ENCODE measurements at places on chromosomes 3 and 15. TPM values are rescaled to one million over a fixed set of nuclear protein-coding genes. Genes with fewer than 3 reads are reported as not detected.
A peak's percentile ranks its signal among the peaks of the same experiment; 100 is the strongest.

Gene KIF9
- 22.1 TPM for total RNA-seq

Gene LMLN
- 5.8 TPM for total RNA-seq

Gene CYP1A2
- not detected for total RNA-seq

- no peak for DNase-seq
Measured at GRCh38 chr15:79282371-79283251, at the start of gene ANKRD34C. TSS of gene ANKRD34C (plus strand) at chr15:79282722. CDS start at chr15:79293285, 10,563 bp downstream.

Gene GOLGA6A
- total RNA-seq: not detected

DNA sequence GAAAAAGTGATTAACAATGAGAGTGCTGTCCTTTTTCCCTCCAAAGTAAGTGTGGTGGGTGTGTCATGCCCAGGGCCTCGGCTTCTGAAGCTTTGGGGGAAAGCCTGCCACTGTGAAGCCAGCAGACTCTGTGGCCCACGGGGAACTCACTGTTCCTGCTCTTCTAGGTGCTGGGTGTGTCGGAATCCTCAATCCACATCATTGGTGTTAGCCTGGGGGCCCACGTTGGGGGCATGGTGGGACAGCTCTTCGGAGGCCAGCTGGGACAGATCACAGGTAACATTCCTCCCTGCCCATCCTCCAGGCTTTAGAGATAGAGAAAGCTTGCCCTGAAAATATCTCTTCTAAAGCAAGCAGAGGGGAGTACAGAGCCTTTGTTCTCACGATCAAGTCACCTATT lies 11.6 kb downstream of the PLA1A start:
- DNase-seq: no peak

Gene CASR
- not detected for total RNA-seq

Gene GOLGA8T
- not detected for total RNA-seq

DNA sequence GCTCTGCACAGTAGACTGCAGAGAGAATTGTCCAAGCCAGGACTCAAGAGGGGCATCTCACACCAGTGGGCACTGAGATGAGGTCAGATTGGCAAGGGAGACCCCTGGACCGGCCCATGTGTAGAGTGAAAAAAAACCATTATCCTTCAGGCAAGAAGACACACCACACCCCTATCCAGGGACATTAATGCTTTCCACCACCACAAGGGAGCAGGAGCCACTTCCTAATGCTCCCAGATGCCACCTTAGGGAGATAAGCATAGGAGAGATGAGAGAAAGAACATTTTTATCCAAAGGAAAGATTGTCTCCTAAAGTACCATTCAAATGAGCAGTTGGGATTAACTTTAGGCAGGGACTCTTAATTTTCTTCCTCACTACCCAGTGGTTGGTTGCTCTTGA lies 109.6 kb upstream of the PTX3 start:
- DNase-seq: no peak

- DNase-seq: no peak
Measured at GRCh38 chr3:38576131-38576525, 73.4 kb downstream of the SCN5A start.

- DNase-seq: no peak
Measured at GRCh38 chr3:107813026-107813425, 277.8 kb downstream of the CD47 start.

DNA sequence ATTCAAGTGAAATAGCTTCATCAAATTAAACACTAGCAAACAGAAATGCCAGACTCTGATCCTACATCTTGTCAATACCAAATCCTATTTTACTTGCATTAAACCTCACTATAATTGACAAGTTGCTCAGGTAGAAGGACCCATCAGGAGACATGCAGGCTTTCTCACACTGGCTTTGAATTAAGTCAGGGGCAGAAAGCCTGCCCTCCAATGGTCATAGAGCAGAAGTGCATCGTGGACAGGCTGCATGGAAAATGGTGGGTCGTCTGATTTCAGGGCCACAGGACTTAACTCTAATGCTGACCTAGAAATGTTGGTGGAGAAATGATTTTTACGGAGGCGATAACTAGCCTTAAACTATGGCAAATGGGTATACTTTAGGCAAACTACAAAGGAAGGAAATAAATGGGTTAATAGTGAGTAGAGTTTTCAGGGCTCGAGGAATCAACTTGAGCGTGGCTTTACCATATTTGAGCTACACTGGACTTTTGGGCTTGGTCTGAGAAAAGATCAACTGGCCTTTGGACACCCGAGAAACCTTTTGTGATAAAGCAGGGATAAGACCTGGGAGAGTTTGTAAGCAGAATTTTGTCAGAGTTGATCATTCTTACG lies 283.9 kb downstream of the GRM7 start:
- DNase-seq: no peak

Gene GUCA1C
- total RNA-seq: not detected

- DNase-seq: peak; percentile 48
Measured at GRCh38 chr15:78415284-78415683, 22.7 kb upstream of the IREB2 start.

Gene SEMA5B
- not detected for total RNA-seq

GRCh38 chr3:30426293-30426993 lies 180.0 kb upstream of the TGFBR2 start:
- DNase-seq: no peak

DNA sequence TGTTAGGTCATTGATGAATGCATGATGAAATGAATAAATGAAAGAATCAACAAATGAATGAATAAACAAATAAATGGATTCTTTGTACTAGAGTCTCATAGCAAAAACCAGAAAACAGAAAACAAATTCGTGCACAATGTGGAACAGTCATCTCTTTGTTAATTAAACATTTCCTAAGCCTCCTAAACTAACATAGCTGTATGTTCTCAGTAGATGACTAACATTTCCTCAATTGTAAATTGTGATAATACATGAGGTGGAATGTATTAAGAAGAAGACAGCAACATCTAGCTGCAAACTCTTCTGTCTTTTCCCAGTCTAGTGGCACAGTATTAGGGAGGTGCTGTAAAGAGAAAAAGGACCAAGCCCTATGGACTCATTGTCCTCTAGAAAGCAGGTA lies 1021.0 kb downstream of the MCTP2 start:
- DNase-seq: no peak

DNA sequence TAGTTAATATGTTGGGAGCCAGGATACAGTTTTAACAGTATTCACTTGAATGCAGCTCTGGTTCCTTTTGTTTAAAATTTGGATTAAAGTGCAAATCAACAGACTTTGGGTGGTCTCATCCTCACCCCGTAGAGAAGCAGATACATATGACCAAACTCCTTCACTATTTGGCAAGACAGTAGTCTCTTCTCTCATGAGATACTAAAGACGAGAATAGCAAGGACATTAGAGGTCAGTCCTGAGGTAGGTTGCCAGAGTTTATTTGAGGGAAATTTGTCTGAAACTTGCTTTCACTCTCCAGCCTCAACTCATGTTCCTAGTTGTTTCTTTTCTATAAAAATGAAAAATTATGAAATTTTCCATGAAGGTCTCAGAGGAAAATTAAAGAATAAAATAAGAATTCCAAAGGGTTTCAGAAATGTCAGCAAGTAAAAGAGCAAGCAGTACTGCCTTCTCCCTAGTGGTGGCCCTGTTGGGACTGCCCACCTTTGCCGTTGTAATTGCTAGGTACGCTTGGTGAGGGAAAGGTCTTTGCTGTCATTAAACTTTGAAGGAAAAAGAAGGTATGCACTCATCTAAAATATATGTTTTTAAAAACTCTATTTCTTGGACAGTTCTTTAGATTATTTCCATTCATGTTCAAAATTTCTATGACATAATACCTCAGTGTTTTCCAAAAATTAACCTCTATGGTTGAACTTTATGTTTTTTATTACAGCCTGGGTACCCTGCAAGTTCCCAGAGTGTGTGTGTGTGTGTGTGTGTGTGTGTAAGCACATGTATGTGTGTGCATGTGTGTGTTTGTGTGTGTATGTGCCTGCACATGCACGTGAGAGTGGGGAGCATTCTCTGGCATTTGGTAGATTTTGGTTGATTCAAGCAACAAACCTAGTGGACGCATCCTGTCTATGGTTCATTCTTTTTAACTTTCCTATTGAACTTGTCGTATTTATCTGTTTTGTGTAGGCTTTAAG lies 111.4 kb downstream of the CMSS1 start:
- no peak for DNase-seq

- peak; percentile 23 for DNase-seq
Measured at GRCh38 chr15:63070681-63071129, 28.2 kb downstream of the TPM1 start.

Gene IP6K1
- 32.5 TPM for total RNA-seq

GRCh38 chr3:150582620-150583019 lies 20.5 kb upstream of the SELENOT start:
- DNase-seq: no peak

GRCh38 chr3:110995461-110996231 lies 76.0 kb upstream of the NECTIN3 start:
- peak; percentile 64 for DNase-seq

Gene GOLGA8G
- not detected for total RNA-seq

Gene PLA2G4B
- 0.39 TPM for total RNA-seq

Gene CPA3
- not detected for total RNA-seq

Gene FBXO40
- under 0.01 TPM for total RNA-seq
